ENCODE measurements at places on chromosomes 11 and 22.

GRCh38 chr11:86706338-86707131 is 34.1 kb upstream of the ME3 start:
- no peak for DNase-seq

DNA sequence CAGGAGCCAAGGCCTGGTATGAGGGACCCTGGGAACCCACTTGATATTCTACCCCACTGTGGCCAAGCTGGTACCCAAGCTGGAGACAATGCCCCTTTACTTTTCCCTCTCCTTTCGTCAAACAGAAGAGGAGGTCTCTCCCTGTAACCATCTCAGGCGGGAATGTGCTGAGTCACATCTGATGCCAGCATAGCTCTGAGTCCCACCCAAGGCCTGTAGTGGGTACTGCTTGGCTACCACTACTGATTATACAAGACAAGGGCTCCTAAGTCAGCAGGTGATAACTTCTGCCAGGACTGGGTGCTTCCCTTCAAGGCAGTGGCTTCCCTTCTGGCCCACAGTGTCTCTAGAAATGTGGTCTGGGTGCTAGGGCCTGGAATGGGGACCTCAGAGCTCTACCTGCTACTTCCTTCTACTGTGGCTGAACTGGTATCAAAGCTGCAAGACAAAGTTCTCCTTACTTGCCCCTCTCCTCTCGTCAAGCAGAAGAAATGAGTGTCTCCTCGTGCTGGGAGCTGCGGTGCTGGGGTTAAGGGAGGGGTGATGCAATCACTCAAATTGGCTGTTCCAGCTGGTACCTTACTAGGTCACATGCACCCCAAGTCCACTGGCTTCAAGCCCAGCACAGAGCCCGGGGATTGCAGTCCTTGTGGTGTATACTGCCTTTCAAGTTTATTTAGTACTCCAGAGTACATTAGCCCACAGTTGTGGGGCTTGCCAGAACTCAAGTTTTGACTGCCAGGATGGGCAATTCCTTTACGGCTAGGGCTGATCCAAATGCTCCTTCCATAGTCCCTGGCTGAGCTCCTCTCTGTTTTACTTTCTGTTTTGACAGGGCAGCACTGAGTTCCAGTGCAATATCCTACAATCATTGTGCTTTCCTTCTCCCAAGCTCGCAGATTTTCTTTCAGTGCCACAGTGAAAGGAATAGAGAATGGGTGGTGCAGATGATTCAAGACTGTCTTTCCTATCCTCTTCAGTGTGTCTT is 419.7 kb upstream of the CNTN5 start:
- no peak for DNase-seq

DNA sequence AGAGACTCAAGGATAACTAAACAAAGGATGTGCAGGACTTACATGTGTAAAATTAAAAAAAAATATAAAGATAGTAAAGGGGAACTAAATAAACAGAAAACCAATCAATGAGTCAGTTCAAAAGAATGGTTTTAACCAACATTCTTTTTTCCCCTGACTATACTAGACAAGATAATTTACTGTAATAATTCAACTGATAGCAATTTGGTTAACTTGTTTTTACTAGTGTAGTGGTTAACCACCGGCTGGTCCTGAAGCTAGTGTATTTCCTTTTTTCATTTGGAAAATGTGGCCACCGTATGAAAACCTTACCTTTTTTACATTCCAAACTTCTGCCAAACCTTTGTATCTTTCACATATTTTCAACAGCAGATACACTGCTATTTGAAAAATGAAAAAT is 123.1 kb downstream of the ARHGAP42 start:
- no peak for DNase-seq

DNA sequence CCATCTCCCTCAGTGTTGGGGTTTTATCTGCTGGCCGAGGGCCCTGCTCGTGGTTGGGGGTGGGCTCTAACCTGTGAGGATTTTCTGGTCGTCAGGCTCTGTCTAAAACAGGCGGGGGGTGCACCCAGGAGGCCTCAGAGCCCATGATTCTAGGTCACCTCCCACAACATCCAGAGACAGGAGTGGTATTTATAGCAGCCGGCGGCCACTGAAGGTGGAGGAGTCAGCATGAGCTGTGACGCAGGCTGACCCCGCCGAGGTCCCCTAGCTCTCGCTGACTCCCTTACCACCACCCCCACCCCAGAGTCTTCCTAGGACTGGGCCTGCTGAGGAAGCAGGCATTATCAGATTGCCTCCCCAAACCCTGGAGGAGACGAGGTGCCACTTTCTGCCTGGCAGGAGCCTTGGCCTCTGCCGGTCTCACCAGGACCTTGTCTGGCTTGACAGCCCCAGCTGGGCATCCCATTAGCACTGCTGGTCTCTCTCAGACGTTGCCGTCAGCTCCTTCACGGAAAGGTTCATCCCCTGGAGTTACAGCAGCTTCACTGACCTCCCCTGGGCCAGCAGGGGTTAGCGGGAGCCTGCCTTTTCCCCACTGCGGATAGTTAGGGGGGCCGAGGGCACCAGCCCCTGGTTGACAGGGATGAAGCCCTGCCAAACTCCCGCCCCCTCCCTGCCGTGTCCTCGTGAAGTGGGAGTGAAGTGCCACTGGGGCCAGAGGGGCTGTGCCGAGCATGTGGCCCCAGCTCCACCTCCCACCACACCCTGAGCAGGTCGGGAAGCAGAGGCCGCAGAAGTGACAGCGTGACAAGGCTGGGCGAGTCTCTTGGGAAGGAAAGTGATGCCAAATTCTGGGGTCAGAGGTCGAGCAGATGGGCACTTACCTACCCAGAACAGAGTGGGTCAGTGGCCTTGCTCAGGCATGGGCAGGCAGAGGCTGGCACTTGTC is 26.5 kb downstream of the DAGLA start:
- no peak for DNase-seq

DNA sequence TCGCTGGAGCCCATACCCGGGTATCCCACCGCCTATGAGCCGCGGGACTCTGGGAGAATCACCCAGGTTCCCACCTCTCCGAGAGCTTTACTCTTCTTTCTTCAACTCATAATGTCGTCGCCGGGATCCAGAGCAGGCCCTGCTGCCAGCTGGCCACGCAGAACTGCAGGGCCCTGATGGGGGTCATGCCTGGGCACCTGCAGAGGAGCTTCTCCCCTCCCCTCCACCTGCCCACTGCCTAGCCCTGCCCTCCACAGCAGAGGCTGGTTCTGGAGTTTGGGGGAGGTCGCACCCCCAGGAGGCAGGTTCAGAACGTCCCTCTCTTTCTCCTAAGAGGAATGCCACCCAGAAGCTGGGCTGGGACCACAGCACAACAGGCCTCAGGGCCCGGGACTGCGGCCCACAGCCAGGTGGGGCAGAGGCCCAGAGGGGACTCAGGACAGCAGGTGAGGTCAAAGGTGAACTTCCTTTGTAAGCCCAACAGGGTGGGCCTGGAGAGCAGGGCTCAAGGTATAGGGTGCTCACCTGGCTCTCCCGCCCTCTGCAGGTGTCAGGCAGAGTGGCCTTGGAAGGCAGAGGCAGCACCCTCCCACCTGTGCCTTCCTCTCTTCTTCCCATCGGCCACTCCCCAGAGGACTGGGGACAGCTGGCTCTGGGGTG is 1.9 kb downstream of the SLC25A45 start:
- DNase-seq = no peak

DNA sequence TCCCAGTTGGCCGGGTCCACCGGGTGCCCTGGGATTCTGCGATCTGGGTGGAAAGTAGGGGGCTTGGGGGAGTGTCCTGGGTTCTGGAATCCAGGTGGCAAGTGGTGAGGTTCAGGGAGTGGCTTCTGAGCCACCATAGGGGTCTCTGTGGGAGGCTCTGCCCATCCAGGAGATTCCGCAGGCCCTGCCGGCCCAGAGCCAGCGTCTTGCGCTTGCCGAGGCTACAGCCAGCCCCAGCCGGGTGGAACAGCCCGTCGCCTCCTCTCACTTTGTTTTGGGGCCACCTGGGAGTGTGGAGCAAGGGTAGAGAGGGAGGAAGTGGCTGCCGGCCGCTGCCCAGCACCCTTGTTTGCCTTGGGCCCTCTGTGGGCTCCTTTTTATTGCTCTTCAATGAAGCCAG is 60.6 kb upstream of the PPP6R3 start:
- no peak for DNase-seq
